Activated naive CD4-positive, alpha-beta T cell (primary cell): ENCODE measurements at places on chromosomes 1 and 21.

- DNase-seq: no peak
Observed at GRCh38 chr1:212479188-212479587, 46.5 kb downstream of the NENF start.

- DNase-seq: no peak
Observed at GRCh38 chr1:35386959-35387358, 118.5 kb downstream of the ZMYM4 start.

GRCh38 chr1:223019256-223019655 is 123.8 kb downstream of the TLR5 start:
- DNase-seq: no peak

DNA sequence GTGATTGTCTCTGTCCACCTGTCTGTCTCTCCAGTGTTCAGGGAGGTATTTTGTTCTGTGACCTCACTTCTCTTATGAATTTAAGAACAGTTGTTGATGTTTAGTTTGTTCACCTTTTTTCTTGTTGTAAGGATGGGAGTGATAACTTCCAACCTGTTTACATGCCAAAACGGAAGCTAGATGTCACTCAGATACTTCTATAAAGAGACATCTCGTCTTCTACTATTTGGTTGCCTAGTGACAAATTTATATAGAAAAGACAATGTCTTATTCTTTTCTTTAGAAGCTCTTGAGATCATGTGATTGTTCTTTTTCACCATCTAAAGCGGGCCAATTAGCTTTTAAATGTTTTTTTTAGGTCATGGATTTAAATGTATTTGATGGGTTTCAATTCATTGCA is 33.8 kb downstream of the PRSS38 start:
- DNase-seq: no peak

DNA sequence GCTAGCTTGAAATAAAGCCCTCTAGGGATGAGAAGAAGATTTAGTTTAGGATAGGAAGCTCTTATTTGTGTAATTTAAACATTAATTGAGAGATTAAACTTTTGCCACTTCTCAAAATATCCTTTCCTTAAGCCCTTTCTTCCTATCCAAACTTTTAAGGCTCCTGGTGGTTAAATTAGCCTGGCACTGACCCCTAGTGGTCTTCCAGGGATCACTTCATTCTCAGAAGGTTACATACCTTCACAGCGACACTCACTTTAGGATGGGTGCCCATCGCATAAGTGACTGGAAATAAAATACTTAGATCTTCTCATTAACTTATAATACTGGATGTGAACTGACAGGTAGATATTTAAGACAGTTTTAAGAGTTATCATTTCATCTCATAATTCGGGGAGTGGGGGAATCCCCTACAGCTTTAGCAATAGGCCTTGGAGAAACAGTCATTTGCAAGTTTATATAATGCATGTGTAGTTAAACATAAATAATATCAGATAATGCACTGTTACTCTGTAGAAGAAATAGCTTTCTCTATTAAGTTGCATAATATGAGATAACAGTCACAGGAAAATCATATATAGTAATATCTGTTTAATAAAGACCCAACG is 7.4 kb downstream of the LHX9 start:
- DNase-seq: no peak

GRCh38 chr1:44371206-44371605 is 16.1 kb upstream of the ERI3 start:
- DNase-seq: no peak

GRCh38 chr1:209042413-209042812 is 541.1 kb upstream of the CAMK1G start:
- no peak for DNase-seq

GRCh38 chr1:21594935-21595897 is 73.9 kb downstream of the RAP1GAP start:
- DNase-seq: no peak

DNA sequence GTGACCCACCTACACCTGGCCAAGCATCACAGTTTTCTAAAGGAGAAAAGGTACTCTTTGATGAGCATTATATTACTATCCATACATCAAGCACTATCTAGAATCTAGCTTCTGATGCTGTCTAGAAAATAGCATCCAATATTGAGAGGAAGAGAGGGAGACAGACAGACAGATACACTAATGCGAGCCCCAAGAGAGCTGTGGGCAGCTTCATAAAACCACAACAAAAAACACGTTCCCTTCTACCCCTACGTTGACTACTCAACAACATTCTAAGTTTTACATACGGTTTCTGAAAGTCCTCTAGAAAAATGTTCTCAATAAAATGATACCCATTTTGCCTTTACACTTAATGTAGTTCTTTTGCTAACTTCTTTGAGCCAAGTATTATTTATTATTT is 221.8 kb downstream of the SLC45A1 start:
- no peak for DNase-seq

- no peak for DNase-seq
Observed at GRCh38 chr1:81437649-81438048, 363.1 kb upstream of the ADGRL2 start.

DNA sequence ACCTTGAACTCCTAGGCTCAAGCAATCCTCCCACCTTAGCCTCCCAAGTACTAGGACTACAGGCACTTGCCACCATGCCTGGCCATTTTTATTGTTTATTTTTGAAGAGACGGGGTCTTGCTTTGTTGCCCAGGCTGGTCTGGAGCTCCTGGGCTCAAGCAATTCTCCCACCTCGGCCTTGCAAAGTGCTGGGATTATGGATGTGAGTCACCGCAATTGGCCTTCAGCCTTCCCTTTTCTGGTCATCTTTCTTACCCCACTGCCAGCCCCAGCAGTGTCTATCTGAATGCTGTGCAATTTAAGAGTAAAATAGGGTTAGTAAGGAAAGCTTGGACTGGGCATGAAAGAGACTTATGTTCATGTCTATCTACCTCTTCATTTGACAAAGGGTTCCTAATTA is 6.1 kb upstream of the KLF17 start:
- no peak for DNase-seq

GRCh38 chr1:227541796-227542152 is 21.6 kb upstream of the ZNF678 start:
- DNase-seq: no peak

DNA sequence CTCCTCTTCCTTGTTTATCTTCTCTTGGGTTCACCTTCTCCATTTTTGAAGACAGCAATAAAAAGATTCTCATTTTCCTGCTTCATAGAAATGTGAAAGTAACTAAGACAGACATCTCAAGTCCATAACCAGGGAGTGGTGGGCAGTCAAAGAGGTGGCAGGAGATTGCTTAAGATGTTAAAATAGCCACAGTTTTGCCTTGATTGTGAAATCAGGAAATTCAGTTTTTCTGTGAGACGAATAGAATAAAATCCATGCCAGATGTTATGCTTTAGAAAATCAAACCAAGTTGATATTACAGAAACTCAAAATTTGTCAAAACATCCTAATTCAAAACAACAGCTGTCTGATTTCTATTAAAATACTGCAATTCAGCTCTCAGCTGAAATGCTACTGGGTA is 57.2 kb downstream of the TNN start:
- no peak for DNase-seq

DNA sequence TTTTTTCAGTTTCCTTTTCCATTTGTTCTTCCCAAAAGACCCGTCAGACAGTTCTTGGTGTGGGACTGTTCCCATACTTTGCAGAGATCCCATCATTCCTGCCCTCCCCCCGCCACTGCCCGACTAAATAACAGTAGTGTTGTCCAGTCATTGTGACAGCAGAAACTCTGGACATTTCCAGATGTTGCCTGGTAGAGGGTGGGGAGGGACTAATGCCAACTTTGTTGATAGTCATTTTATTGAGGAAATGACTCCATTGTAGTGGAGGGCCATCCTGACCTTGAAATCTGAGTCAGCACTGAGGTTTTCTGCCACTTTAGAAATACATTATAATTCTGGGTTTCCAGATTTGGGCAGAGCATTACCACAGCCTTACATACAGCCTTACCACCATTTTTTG is 85.4 kb downstream of the CEP350 start:
- DNase-seq: no peak

- DNase-seq: no peak
Observed at GRCh38 chr1:55060133-55060999, 21.0 kb downstream of the PCSK9 start.

GRCh38 chr21:31497914-31498313 is 153.9 kb upstream of the TIAM1 start:
- no peak for DNase-seq

DNA sequence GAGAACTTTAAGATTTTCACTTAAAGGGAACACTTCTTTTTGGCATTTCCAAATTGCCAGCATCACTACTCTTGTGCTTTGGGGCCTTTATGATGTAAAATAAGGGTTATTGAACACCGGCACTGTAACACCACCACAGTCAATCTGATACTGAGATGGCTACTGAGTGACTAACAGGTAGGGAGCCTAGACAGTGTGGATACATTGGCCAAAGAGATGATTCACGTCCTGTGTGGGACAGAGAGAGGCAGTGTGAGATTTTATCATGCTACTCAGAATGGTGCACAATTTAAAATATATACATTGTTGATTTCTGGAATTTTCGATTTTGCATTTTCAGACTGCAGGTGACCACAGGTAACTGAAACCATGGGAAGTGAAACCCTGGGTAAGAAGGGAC is 261.6 kb downstream of the SPATA17 start:
- DNase-seq: no peak

- no peak for DNase-seq
Observed at GRCh38 chr1:185934476-185935189, 200.4 kb downstream of the HMCN1 start.

- no peak for DNase-seq
Observed at GRCh38 chr1:155940482-155940992, 901 bp upstream of the RXFP4 start.

DNA sequence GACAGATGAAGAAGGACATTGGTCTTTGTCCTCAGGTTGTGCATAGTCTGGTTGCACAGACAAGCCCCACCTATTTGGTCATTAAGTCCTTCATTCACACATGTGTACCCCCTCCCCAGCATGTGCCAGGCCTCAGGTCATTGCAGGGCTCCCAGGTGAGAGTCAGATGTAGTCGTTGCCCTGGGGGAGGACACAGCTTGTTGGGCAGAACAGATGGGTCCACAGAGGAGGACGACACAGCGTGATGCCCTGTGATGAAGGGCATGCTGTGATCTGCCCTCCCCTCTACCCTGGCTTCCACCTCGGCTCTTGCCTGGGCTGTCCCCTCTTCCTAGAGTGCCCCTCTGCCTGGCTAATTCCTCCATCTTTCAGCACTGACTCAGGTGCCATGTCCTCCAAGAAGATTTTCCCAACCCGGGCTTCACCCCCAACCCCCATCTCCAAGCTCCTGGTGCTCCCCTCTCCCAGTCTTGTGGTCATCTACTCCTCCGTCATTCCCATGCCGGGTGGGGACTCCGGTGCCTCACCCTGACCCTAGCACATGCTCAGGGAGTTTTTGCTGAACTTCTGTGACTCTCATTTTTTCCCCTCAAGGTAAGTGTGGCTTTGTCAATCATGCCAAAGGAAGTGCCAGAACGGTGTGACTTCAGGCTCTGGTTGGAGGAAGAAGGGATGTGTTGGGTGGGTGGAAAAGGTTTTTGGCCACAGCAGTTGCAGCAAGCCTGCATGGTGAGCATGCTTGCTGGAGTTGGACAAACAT is 220.5 kb downstream of the FOXD2 start:
- DNase-seq: no peak

DNA sequence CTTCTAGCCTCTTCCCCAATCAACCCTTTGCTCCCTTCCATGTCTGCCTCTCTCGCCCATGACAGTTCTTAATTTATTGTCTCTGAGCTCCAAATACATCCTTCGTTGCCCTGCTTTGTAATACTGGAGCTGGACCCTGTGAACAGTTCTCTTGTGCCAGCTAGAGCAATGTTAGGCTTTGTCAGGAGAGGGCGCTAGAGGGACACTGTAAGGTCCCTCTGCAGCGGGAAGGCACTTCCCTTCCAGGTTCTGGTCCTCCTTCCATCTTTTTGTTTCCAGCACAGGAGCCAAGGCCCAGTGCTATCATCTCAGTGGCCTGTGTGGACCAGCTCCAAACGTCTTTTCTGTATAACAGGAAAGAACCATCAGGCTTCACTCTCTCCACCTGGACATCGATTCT is 95.9 kb downstream of the PTPRU start:
- no peak for DNase-seq

- DNase-seq: no peak
Observed at GRCh38 chr21:46618738-46619379, 14.0 kb upstream of the S100B start.

DNA sequence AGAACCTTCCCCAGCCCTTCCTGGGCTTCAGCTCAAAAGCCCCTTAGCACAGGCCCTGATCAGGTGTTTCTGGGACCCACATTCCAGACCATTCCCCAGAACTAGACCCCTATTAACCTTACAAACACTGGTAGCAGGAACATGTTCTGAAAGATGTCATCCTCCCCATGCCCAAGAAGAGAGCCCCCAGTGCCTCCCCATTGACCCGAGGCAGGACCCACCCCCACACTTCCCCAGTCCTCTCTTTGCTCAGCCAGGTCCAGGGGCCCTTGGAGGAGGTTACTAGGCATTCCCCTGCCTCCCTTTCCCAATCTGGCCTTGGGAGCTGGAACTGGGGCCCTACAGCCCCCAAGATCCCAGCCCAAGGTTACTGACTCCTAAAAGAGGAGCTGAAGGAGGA is 38.9 kb upstream of the HMGB4 start:
- no peak for DNase-seq

- DNase-seq: no peak
Observed at GRCh38 chr1:10299151-10299550, 88.8 kb downstream of the KIF1B start.

DNA sequence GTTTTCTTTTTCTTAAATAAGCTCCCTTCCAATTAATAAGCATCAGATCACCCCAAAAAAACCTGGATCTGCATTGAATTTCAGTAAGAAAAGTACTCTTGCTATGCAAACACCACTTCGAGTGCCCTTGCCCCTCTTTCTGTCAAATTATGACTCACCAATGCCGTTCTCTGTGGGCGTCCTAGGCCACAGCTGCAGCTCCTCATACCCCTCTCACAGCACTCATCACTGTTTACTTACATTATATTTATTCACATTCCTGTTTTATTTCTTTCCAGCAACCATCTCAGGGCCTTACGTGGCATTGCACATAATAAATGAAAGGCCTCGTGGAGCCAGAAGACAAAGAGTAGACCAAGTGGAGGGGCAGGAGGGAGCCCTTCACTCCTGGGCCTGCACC is 99.1 kb upstream of the CTTNBP2NL start:
- DNase-seq: no peak

DNA sequence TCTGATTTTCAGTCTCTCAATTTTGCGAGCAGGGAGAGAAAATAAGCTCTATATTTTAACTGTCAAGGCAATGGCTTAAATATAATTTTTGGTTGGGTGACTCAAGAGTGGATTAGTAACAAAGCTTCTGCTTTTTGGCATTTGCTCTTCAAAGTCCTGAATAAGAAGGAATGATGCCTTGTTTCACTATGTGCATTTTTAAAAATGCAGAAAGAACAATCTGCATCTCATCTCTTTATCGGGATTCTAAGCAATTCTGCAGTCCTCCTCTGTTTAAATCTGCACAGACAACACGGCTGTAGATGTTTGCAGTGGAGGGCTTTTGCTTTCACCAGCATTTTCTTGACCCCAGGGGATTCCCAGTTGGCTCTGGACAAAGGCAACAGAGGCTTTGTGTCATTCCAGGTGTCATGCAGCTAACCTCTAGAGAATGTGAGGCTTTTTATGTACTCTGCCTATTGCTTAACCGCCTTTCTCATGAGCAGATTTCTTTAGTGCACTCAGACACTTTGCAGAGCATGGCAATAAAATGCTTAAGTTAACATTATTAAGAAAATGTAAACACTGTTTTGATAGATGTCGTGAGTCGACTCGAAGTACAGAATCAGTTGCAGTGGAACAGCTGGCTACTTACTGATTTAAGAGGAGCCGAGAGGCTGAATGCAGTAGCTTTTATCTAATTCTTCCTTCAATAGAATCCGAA is 783.2 kb upstream of the NEGR1 start:
- DNase-seq: no peak
